ENCODE measurements at places on chromosomes 13 and 19.

DNA sequence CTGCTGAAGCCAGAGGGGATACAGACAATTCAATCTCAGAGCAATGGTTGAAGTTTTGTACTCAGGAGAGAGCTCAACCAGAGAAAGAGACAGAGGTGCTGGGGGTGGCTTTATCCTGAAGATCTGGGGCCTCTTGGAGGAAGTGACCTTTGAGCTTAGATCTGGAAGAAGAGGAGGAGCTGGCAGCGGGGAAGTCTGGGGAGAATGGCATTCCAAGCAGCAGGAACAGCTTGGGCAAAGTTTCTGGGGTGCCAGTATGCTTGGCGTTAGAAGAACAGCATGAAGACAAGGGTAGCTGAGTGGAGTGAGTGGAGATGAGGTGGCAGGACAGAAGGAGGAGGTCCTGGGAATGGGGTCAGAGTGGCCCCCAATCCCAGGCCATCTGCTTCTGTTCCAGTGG is 11.3 kb downstream of the MAST3 start:
- DNase-seq: no peak

GRCh38 chr19:50325310-50326100 is 3.7 kb downstream of the KCNC3 start:
- DNase-seq: peak; percentile 89

GRCh38 chr19:43644181-43644580 is 4.5 kb upstream of the CADM4 start:
- DNase-seq: no peak

- DNase-seq: no peak
Measured at GRCh38 chr19:45423033-45423588, 606 bp downstream of the ERCC1 start.

- DNase-seq: no peak
Measured at GRCh38 chr19:10142701-10143375, 23.1 kb upstream of the EIF3G start.

- peak; percentile 34 for DNase-seq
Measured at GRCh38 chr19:39430675-39431593, 4.8 kb downstream of the RPS16 start.

GRCh38 chr13:20313896-20314295 is 81.8 kb upstream of the GJB6 start:
- DNase-seq: no peak

- no peak for DNase-seq
Measured at GRCh38 chr13:28964052-28964451, 143.9 kb downstream of the MTUS2 start.

GRCh38 chr19:1045247-1045603 is 5.3 kb downstream of the ABCA7 start:
- peak; percentile 99 for DNase-seq

DNA sequence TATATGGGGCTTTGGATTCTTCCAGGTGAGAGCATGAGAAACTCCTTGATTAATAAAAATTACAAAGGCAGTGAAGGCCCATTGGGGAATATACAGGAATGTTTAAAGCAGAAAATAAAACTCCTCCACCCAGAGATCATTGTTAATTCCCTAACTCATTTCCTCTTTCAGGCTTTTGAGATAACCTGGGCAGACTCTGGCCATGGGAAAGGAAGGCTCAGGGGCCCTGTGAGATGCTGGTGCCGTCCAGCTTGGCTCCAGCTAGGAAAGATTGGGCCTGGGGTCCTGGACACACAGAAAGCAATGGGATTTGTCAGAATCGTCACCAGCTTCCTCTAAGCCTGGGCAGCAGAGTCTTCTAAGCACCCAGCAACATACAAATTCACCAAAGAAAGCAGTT is 36.8 kb upstream of the SPATA13 start:
- no peak for DNase-seq

- no peak for DNase-seq
Measured at GRCh38 chr13:49690133-49690994, 922 bp downstream of the EBPL start.

DNA sequence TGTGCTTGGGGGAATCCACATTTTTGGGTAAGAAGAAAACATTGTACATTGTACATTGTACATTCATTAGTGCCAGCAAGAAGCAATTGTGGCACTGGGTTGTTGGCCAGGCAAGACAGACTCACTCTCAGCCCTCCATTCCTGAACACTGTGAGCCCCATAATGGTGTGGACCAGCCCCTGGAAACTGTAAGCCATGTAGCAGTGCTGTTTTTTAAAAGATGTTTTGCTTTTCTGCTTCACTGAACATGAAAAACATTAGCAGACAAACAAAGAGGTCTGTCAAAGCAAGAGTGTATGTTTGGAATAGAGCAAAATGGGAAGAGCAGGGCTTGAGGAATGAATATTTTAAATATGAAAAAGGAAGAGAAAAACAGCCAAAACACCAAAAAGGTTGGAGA is 39.1 kb upstream of the IL17D start:
- no peak for DNase-seq

GRCh38 chr13:25966086-25966485 is 85.7 kb downstream of the SHISA2 start:
- no peak for DNase-seq

DNA sequence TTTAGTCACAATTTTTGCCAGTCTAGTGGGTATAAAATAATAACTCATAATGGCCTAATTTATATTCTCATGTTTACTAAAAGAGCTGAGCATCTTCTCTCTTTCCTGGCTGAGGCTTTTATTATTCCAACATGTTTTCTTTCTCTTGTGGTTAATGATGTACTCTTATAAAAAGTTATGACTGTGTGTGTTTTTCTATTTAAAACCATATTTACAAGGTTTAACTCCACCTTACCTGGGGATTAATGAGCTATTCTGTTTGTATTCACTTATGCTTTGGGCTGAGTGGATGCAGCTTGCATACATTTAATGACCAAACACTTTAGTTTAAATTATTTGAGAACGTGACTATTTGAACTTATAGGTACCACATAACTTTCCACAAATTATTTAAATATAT is 1365.7 kb upstream of the SLC10A2 start:
- DNase-seq: no peak

- no peak for DNase-seq
Measured at GRCh38 chr19:992670-993055, 7.6 kb upstream of the GRIN3B start.

DNA sequence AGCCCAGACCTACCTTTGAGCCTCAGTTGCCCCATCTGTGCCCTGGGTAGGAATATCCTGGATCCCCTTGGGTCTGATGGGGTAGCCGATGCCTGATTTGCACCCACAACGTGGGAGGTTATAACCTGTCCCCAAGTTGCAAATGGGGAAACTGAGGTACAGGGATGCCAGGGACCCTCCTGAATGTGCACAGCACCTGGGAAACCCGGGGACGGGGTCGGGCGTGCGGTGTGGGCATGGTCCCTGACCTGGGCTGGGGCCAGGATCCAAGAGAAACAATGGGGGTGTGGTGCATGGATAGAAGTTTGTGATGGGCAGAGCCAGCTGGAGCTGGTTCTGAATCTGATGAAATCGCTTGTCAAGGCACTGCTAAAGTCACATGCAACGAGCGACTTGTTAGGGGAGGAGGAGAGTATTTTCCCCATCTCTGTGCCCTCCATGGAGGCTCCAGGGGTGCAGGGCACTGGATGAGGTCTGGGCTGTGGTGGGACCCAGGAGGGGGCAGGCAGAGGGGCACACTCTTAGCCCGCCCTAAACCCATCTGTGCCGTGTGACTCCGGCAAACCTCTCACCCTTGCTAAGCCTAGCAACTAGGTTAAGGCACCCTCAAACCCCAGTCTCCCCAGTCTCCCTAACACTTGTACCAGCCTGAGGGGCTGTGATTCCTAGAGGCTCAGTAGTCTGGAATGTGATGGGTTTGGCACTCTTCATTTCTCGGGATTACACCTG is 749 bp downstream of the GDF15 start:
- no peak for DNase-seq

- DNase-seq: peak; percentile 98
Measured at GRCh38 chr19:2084993-2085720, 11.0 kb downstream of the MOB3A start.
